Hematopoietic multipotent progenitor cell treated with erythropoietin and hydrocortisone succinate and interleukin-3 and kit ligand, for 15 days (in vitro differentiated cells): ENCODE measurements at places on chromosomes 4 and X.

DNA sequence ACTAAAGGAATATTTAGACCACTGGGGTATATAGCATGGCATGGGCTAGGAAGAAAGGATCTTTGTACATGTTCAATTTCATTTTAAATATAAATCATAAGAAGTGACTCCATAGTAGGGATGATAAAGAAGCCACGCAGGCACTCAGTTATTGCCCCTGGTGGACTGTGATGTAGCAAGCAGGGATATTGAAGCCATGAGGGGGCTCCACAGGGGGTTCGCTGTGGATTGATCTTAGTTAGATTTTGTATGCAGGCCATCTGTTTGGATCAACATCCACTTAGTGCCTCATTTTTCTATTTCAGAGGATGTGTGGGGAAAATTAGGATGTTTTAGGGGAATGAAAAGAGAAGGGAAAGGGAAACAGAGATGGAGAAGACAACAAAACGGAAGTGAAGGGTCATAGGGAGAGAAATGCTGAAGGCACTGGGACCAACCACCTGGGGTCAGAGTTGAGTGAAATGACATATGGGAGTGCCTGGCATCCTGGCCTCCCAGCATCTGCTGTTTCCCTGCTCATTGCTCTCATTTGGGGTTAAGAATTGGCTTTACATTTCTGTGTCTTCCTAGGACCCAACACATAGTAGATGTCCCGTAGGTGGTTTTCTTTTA, 11.2 kb upstream of the FREM3 start:
- DNase-seq, result peak; percentile 6

- no peak for DNase-seq
These were observed 110.3 kb upstream of the MAP3K15 start for GRCh38 chrX:19625612-19626011.

DNA sequence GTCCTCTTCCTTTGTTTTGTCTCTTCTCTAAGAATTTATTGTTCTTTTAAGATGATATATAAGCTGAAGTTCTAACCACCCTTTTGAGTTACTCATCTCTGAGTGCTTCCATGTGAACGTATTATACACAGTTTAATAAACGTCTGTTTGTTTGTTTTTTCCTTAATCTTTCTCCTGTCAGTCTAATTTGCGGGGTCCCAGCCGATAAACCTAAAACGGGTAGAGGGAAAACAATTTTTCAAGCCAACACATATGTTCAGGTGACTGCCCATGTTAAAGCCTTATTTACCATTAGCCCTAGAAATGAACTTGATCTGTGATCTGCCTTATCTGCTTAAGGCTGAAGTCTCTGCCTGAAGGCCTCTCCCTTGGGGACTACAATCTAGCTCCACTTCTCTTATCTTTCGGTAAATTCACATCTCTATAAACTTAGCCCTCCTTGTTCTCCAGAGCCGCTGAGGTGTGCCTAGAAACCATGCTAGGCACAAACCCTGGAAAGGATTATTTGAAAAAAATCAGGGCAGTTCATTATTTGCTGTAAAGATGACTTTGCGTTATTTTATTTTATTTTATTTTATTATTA, 158.8 kb downstream of the CAMK2D start:
- no peak for DNase-seq

DNA sequence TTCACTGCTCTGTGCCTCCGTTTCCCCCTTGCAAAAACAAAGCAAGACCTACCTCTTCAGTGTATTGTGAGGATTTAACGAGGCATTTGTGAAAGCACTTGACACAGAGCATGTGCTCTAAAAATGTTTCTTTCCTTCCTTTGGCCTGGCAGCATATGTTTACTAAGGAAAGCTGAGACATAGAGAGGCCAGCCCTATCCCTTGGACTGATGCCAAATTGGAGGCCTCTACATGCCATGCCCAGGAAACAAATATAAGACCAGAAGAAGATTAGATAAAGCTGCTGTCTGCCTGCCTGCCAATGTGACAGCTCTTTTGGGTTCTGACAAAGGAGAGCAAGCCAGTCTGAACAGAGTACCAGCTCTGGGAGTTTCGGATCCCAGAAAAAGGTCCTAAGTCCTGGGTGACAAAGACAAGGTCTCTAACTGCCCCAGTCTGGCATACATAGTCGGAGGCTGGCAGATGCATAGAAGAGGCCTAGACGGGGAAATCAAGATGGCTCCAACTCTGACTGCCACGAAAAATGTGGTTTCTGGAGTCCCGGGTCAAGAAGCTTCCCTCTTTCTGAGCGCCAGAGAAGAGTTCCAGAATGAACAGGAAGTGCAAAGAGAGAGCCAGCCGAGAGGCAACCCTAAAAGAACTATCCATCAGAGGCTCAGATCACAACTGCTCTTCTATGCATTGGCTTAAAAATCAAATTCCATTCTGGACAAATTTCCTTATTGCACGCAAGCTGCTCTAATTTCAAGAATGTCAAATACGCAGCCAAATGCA, 25.8 kb downstream of the OTUD6A start:
- peak; percentile 17 for DNase-seq

- DNase-seq, result no peak
These were observed 184.3 kb downstream of the QDPR start for GRCh38 chr4:17327591-17327990.

DNA sequence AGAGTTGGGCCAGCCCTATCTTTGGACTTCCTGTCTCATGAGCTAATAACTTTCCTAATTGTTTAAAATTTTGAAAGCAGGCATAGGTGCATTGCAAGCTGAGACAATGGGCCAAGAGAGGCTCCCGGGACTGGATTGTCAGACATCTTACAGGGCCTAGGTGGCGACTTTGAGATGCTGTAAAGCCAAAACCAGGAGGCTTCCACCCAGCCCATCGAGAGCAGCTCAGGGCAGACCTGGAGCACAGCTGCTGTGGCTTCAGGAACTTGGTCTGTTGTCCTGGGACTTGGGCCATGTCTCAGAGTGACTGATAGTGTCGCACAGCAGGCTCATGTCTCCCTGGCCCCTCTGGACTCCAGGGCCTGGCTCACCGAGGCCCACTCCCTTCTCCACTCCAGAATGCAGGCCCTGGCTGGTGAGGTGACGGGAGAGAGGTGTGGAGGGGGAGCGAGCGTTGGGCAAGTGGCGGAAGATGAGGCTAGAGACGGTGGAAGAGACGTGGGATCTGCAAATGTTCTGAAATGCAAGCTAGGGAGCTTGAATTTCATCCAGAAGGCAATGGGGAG, 24.1 kb upstream of the MTM1 start:
- no peak for DNase-seq

DNA sequence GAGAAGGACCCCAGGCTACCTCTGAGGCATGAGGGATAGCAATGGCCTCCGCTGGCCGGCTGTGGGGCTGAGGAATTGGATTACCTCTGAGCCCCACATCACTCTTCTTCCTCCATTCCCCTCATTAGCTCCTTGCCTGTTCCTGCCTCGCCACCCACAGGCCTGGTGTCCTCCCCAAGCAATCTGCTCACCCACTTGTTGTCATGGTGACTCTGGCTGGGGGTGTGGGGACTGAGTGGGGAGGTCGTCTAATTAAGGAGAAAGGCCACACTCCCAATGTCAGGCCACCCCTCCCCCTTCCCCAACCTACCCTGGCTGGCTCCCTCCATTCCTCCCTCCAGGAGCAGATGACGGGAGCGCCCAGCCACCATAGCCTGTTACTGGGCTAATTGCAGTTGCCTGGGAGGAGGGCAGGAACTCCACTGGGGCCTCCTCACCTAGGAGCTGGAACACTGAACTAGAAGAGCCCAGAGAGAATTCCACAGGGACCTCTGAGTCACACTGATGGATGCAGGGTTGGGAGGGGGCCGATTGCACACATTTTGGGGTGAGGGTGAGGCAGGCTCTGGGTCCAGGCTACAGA, 20.7 kb downstream of the NALF2 start:
- DNase-seq, result no peak

DNA sequence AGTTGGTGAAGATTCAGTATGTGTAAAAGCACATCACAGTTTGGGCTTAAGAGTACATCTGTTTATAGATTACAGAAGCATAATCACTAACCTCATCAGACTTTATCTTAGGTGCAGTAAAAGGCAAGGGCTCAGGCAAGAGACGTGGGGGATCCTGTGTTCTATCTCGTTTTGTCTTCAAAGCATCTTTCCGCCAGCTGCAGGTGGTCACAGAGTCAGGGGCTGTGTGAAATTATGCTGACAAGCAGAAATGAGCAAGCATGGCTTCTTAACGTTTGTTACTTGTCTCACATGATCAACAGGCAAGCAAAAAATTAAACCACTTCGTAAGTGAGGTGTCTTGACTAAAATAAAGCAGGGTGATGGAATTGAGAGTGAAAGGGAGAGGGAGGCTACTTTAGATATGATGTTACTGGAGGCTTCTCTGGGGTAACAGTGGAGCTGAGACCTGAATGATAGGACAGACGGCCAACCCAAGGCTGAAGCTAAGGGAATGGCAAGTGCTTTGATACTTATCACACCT, 1.4 kb upstream of the TEC start:
- DNase-seq, result no peak

GRCh38 chr4:47490550-47490949, 5.5 kb downstream of the ATP10D start:
- DNase-seq, result no peak

GRCh38 chrX:71910986-71911730, 513 bp downstream of the NHSL2 start:
- DNase-seq, result no peak

DNA sequence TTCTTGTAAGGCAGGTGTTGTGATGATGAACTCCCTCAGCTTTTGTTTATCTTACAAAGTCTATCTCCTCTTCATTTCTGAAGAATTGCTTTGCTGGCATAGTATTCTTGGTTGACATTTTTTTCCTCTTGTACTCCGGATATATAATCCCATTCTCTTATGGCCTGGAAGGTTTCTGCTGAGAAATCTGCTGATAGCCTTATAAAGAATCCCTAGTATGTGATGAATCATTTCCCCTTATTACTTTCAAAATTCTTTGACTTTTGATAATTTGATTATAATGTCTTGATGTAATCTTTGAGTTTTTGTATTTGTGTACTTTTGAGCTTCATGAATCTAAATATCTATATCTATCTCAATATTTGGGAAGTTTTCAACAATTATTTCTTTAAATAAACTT, 655.3 kb upstream of the MAGEB2 start:
- no peak for DNase-seq

- DNase-seq, result no peak
These were observed 246.5 kb downstream of the CPE start for GRCh38 chr4:165625281-165625680.

GRCh38 chr4:1758306-1759121, 34.6 kb upstream of the FGFR3 start:
- DNase-seq, result no peak

DNA sequence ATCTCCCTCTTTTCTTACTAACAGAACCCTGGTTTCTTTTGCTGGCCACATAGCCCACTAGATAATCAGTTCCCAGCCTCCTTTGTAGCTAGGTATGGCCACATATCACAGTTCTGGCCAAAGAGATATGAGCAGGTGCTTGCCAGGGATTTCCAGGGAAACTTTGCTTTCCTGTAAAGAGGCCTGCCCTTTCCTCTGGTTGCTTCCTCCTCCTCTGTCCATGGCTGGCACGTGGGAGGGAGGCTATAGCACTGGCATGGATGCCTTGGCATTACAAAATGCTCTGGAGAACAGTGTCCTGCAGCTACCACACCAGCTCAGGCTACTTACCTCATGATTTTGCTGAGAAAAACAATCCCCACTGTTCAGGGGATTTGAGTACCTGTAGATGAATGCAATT, 27.5 kb downstream of the RAB33B start:
- no peak for DNase-seq

DNA sequence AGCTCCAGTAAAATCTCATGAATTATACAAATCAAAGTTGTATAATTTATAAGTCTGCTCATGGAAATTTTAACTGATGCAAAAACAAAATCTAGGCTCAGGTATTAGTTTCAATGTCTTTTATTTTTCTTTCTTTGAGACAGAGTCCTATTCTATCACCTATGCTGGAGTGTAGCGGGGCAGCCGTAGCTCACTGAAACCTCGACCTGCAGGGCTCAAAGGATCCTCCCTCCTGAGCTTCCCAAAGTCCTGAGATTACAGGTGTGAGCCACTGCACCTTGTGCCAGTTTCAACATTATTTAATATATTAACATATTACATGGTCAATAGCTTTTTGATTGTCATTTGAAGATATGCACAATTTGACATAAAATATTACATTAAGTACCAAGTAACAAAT, 678.7 kb downstream of the ARAP2 start:
- DNase-seq, result no peak

DNA sequence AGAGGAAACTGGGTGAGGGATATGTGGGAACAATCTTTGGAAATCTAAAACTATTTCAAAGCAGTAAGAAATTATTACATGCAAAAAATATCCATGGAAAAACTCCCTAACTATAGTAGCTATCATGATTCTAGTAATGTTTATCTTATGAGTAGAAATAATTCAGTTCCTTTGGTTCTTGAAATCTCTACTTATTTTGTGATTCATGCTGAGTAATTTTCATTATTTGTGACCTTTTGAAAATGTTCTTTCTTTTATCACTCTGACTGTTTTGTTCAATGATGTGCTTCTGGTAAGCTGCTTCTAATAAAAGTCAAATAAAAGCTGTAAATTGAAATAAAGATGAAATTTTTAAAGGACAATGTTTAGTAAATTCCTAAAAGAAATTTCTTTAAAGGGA, 40.4 kb upstream of the MAGEB10 start:
- DNase-seq, result no peak

GRCh38 chr4:149973181-149973580, 105.1 kb upstream of the DCLK2 start:
- no peak for DNase-seq

- no peak for DNase-seq
These were observed 408.0 kb upstream of the SPOCK3 start for GRCh38 chr4:167642250-167642649.

- no peak for DNase-seq
These were observed 942 bp upstream of the APLN start for GRCh38 chrX:129655547-129656249.

DNA sequence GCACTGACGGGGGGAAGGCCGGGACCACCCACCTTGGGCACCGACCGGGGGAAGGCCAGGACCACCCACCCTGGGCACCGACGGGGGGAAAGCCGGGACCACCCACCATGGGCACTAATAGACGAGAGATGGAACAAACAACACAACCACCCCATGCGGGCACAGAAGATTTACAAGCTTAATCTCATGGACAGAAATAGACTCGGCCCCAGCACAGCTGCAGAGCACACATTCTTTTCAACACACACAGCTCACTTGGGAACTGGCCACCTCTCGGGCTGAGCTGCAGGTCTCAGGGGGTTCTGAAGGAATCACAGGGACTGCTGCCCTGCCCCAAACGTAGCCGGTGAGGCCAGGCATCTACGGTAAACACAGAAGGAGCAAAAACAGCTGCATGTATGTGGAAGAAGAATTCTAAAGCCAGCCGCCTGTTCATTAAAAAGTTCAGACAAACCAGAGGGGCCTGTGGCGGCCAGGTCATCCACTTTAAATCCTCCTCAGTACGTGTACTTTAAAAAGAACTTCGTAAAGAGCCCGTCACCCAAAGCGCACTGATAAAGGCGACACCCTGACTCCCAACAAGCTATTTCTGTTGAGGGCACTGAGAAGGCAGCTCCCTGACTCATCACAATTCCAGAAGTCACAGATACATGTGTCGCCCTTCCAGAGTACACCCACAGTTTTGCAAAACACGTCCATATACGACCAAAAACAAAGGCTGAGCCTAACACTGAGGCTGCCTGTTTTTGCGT, 17.7 kb downstream of the PPP2R3B start:
- no peak for DNase-seq
